Muscle of leg (tissue), 16 donors: ENCODE measurements at places on chromosomes 16 and 17.

DNA sequence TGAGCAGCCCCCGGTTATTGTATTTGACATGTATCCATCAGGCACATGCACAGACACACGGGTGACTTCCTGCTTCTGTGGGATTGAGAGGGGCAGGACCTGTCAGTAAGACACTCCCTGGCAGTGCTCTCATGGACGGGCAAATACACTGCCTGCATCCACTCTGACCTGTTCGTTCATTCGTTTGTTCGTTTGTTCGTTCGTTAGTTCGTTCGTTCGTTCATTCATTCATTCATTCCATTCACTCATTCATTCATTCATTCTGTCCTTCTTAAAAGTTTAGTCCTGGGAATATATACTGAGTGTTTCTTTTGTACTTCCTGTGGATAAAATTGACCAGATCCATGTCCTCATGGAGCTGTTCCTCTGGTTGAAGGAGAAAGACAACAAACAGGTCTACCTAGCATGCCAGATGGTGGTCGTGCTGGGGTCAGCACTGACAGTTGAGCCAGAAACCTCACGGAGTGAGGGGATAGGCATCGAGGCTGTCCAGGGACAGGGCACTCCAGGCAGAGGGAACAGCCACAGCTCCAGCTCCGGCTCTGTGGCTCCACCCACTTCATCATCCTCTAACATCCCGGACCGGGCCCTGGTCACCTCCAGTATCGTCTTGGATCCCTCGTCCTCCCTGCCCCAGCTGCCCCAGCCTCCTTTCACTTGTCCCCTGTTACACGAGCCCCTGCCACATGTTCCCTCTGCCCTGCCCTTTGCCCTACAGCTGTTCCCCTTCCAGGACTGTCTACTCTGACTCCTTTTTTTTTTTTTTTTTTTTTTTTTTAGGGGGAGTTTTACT is 336.1 kb downstream of the CPPED1 start:
- H3K27me3 ChIP-seq: no peaks in the 10 kb centered on the region
- no peak overlapping the region for H3K4me3 ChIP-seq
- peaks cover 5% of the 10 kb centered on the region for H3K4me1 ChIP-seq
- no peaks in the 10 kb centered on the region for H3K36me3 ChIP-seq
- no peak overlapping the region for H3K27ac ChIP-seq

DNA sequence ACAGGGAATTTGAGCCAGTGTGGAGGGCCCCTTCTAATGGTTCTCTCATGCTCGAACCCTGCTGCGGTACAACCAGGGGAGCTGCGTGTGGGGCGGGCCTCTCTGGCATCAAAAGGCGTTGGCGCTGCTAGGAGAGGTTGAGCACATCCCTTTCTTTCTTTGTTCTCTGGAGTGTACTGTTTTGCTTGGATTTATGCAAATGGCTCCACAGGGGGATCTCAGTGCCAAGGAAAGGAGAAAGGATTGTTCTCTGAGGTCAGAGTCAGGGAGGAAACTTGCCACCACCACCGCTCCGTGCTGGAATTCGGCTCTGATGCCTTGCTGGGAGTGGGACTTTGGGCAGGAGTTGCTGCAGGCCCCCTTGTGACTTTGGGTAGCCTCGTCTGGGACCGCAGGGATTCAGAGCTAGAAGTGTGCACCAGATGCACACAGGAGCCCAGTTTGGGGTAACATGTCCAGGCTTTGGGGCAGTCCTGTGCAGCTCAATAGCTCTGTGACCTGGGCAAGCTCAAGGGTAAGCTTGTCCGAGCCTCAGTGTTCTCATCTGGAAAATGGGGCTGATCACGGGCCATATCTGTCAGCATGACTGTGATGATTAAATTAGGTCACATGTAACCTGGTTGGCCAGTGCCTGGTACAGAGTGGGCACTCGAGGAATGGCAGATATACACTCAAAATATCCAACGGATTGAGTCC is 353.0 kb upstream of the EEF2KMT start:
- DNase-seq: no peak
- H3K27me3 ChIP-seq: peaks cover 4% of the 10 kb centered on the region
- H3K27ac ChIP-seq: no peak overlapping the region
- H3K4me3 ChIP-seq: no peak overlapping the region
- no peaks in the 10 kb centered on the region for H3K4me1 ChIP-seq

DNA sequence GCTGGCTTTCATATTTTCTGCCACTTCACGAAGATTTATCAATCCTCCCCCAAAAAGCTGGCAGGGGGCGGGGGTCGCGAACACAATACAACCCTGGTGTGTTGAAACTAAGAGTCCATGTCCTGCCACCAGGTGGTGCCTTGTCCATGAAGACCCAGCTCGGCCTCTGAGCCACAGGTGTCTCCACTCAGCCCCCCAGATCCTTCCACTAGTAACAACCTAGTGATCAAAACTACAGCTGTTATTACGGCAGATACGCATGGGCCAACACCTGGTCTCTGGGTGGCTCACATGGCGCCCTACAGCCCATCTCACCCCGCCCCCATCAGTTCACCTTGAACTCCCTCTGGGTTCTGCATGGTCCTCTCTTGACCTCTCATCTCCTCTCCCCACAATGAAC is 27.7 kb downstream of the USP7 start:
- H3K27me3 ChIP-seq: no peaks in the 10 kb centered on the region
- no peak overlapping the region for H3K27ac ChIP-seq
- H3K36me3 ChIP-seq: no peaks in the 10 kb centered on the region
- H3K4me3 ChIP-seq: no peak overlapping the region
- no peaks in the 10 kb centered on the region for H3K4me1 ChIP-seq
- no peak for DNase-seq

GRCh38 chr16:23132775-23133463 is 16.3 kb downstream of the USP31 start:
- H3K36me3 ChIP-seq: no peaks in the 10 kb centered on the region
- no peaks in the 10 kb centered on the region for H3K27me3 ChIP-seq
- peak; percentile 54 for DNase-seq
- H3K4me1 ChIP-seq: peaks cover 19% of the 10 kb centered on the region
- H3K27ac ChIP-seq: peak overlapping the region; percentile 92

DNA sequence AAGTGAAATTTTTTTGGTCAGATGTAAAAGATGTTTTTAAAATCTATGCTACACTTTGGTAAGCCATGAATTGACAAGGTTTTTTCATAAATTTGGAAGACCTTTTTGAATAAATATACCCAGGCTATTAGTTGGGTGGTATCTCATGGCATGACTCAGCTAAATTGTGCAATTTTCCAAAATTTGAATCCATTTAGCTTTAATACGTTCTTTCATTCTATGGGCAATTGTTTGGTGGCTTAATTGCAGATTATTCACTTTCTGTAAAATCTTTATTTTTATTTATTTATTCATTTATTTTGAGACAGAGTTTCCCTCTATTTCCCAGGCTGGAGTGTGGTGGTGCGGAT is 82.8 kb upstream of the TNRC6A start:
- H3K4me3 ChIP-seq: no peak overlapping the region
- no peak for DNase-seq
- H3K4me1 ChIP-seq: no peaks in the 10 kb centered on the region

DNA sequence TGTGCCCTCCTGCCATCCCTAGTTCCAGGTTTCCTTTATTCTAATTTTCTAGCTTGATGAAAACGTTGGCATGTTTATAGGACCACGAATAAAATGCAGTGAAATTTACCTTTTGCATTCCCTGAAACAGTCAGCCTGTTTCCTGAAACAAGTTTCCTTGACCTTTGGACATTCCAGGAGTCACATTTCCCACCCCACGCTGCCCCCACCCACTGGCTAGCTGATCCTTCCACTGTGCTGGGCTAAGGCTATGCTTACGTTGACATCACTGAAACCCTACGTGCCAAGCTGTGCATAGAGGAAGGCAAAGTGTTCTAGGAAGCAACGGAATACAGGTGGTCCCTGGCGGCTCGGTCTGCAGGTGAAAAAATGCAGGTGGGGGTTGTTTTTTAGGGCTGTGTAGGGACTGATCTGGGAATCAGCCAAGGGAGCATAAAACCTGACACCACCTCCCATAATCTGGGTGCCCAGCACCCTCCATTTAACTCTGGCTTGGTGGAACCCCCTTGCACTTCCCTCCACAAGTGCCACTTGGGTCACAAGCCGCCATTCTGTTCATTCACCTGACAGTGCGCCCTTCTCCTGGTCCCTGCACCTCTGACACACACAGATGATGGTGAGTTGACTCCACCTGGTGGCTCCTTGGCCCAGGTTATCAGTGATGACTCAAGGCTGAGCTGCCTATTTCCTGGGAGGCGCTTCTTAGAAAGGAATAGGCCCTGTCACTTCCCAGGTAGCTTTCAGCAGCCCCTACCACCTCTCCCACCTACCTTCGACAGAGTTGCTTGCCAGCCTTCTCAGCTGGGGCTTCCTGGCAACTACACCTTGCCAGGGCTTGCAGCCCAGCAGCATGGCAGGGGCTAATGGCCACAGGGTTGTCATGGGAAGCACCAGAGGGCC is 83.7 kb downstream of the N4BP1 start:
- H3K4me1 ChIP-seq: peaks cover 6% of the 10 kb centered on the region
- H3K4me3 ChIP-seq: no peak overlapping the region
- H3K27ac ChIP-seq: no peak overlapping the region
- DNase-seq: no peak

- peaks cover 23% of the 10 kb centered on the region for H3K27me3 ChIP-seq
- H3K4me1 ChIP-seq: peaks cover 7% of the 10 kb centered on the region
- H3K36me3 ChIP-seq: no peaks in the 10 kb centered on the region
- no peak for DNase-seq
- no peak overlapping the region for H3K4me3 ChIP-seq
These were observed 10.2 kb downstream of the HOXB1 start for GRCh38 chr17:48520631-48521079.

DNA sequence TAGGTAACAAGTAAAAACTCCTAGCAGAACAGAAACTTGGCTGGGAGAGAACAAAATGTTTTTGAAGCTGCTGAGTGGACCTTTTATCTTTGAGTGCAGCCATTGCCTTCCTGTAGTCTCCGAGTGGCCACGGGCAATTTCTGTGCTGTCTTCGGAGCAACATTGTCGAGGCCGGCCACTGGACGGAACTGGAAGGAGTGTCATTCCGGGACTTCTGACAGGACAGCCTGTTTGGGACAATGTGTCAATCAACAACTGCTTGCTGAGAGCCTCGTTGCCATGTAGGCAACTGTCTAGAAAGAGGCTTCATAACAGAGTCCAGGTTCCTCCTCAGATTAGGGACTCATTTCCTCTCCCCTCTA is 96.2 kb upstream of the CDYL2 start:
- H3K4me3 ChIP-seq: no peak overlapping the region
- DNase-seq: no peak
- no peaks in the 10 kb centered on the region for H3K36me3 ChIP-seq
- peaks cover 15% of the 10 kb centered on the region for H3K4me1 ChIP-seq
- peak overlapping the region; percentile 65 for H3K27ac ChIP-seq
- no peaks in the 10 kb centered on the region for H3K27me3 ChIP-seq

- no peaks in the 10 kb centered on the region for H3K36me3 ChIP-seq
- no peak overlapping the region for H3K4me3 ChIP-seq
- peaks cover 8% of the 10 kb centered on the region for H3K4me1 ChIP-seq
- no peak overlapping the region for H3K27ac ChIP-seq
- H3K27me3 ChIP-seq: no peaks in the 10 kb centered on the region
- no peak for DNase-seq
These were observed 219.1 kb downstream of the IRX3 start for GRCh38 chr16:54067322-54068065.

DNA sequence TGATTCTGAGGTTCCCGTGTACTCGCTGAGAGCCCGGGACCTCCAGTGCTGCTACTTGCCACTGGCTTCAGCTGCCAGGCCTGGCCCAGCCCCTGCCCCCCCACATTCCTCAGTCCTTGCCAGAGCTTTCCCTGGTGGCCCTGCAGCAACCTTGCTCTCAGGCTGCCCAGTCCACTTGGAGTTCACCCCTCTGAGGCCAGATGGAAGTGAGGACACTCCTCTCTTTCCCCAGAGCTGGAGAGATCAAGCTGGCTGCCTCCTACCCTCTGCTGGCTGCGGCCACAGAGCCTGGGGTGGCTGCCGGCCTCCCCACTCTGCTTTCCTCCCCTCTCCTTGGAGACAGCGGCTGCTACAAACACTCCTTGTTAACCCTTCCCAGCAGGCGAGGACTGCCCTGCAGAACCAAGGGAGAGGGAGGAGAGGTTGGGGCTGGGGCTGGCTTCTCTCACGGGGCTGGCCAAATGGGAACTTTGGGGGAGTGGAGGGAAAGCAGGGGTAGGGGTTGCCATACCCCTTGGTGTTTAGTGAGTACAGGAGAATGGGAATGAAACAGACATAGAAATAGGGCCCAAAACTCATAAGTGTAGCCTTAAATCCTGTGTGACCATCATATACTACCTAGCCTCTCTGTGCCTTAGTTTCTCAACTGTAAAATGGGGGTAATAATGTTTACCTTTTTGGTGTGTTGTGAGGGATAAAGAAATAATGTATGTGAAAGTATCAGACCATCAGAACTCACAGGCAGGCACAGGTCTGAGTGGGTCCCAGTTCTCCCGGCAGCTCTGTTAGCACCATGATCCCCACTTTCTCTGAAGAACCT is at the start of gene GAS2L2:
GAS2L2 (minus strand) TSS at position 295 of the 820 bp plus-strand sequence. CDS start 389 bp downstream, outside the sequence.
- H3K27ac ChIP-seq: no peak within 1 kb of the TSS
- peaks cover 37% of the 10 kb centered on the region for H3K27me3 ChIP-seq
- no peak within 1 kb of the TSS for H3K4me3 ChIP-seq
- no peak for DNase-seq
- H3K4me1 ChIP-seq: no peaks in the 10 kb centered on the region

DNA sequence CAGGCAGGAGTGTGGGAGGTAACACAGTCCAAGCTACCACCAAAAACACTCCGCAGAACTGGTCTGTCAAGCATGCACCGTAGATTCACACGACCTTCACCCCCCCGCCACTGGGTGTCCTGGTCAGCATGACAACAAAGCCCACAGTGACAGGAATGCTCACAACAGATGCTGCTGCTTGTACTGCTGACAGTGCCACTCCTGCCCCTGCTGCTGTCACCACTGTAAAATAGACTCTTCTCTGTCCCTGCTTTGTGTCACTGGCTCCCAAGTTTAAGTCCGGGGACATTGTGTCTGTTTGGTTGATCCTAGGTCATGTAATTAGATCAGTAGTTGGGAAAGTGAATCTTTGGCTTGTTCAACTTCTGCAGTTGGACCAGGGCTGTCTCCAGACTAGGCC is 7.0 kb upstream of the ODF4 start:
- DNase-seq: peak; percentile 43
- peaks cover 13% of the 10 kb centered on the region for H3K4me1 ChIP-seq
- peaks cover 3% of the 10 kb centered on the region for H3K27me3 ChIP-seq
- no peaks in the 10 kb centered on the region for H3K36me3 ChIP-seq
- H3K27ac ChIP-seq: no peak overlapping the region
- no peak overlapping the region for H3K4me3 ChIP-seq

- H3K36me3 ChIP-seq: no peaks in the 10 kb centered on the region
- DNase-seq: no peak
- no peak overlapping the region for H3K27ac ChIP-seq
- no peaks in the 10 kb centered on the region for H3K27me3 ChIP-seq
- H3K4me1 ChIP-seq: no peaks in the 10 kb centered on the region
These were observed 79.2 kb downstream of the TOX3 start for GRCh38 chr16:52467753-52468152.

GRCh38 chr17:46059486-46059885 is 60.4 kb downstream of the STH start:
- no peaks in the 10 kb centered on the region for H3K4me1 ChIP-seq
- no peak overlapping the region for H3K4me3 ChIP-seq
- DNase-seq: no peak

GRCh38 chr16:89606006-89606405 is 7.4 kb upstream of the DPEP1 start:
- no peaks in the 10 kb centered on the region for H3K36me3 ChIP-seq
- H3K27ac ChIP-seq: no peak overlapping the region
- H3K27me3 ChIP-seq: peaks cover 9% of the 10 kb centered on the region
- H3K4me3 ChIP-seq: no peak overlapping the region

- H3K27me3 ChIP-seq: peaks cover 4% of the 10 kb centered on the region
- H3K27ac ChIP-seq: peak overlapping the region; percentile 96
- DNase-seq: peak; percentile 71
- no peaks in the 10 kb centered on the region for H3K36me3 ChIP-seq
- H3K4me3 ChIP-seq: no peak overlapping the region
These were observed 9.9 kb downstream of the CYGB start for GRCh38 chr17:76527430-76528111.
